Osteocyte (in vitro differentiated cells): ENCODE measurements at places on chromosomes 12 and 14. TPM values are rescaled to one million over a fixed set of nuclear protein-coding genes. Genes with fewer than 3 reads are reported as not detected.

The CLEC14A gene
- total RNA-seq = not detected in 2 replicates

The P2RX2 gene
- not detected in 2 replicates for total RNA-seq

- no peak for DNase-seq
Measured at GRCh38 chr12:56208006-56208405, 13.7 kb downstream of the RNF41 start.

- no peak for DNase-seq
Measured at GRCh38 chr14:86334355-86334754, 804.4 kb downstream of the FLRT2 start.

The ALX1 gene
- total RNA-seq = 1.9 and 3.0 TPM in 2 replicates

DNA sequence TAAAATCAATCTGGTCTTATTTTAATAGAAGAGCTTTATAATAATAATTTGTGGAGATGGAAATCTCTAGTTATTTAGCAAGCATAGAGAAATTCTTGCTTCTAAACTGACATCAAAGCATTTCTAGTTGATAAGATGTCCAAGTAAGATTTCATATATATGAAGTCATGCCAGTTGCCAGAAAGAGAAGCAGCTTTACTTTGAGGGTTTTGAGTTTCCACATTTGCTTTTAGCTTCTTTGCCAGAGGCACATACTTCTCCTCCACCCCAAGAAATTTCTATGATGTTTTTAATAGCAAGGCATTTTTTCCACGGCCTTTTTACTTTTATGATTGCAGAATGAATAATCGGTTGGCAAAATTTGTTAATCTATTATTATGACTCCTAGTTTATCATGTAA lies 24.2 kb upstream of the YAF2 start:
- DNase-seq = no peak

DNA sequence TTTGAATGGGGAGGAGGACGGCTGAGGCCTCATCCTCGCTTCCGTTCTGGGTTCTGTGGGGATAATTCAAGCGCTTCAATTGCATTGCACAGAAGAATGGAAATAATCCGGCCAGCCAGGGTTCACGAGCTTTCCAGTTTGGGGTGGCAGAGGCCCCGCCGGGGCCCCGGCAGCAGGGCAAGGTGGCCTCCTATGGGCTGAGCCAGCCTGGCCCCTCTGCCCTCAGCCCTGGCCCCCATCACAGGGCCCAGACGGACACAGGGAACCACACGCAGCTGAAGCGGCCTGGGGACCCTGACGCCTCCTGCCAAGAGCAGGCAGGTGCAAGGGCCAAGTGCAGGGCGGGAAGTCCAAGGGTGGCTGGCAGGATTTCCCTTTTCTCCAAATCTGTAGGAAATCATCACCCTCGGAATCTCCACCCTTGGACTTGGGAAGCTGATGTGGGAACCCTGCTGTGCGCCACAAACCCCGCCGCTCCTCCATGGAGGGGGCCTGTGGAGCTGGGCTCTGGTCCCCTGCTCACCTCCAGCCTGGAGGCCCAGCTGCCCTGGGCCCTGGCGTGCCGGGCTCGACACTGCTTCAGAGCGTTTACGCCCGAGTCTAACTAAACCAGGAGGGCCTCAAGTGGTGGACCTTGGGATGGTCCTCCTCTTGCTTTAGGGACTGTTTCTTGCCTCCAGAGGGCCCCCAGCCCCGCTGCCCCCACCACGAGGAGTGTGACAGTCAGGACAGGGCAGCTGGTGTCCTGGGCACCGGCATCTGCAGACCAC lies 78.4 kb downstream of the MOK start:
- DNase-seq = no peak

DNA sequence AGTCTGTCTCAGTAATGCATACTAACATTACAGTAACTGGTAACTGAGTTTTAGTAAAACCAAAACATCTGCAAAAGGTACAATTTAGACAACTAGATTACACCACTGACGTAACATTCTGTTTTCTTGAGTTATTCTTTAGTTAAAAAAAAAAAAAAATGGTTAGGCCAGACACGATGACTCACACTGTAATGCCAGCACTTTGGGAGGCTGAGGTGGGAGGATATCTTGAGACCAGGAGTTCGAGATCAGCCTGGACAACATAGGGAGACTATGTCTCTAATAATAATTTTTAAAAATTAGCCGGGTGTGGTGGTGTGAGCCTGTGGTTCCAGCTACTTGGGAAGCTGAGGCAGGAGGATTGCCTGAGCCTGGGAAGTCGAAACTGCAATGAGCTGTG lies 34.1 kb downstream of the AP5M1 start:
- DNase-seq = no peak

The DNAH10 gene
- 0.16 and 0.29 TPM in 2 replicates for total RNA-seq

The SIX4 gene
- total RNA-seq = 80.0 and 80.1 TPM in 2 replicates

The OR4E2 gene
- total RNA-seq = not detected in 2 replicates

- DNase-seq = no peak
Measured at GRCh38 chr12:10122689-10123088, 7.3 kb downstream of the CLEC7A start.

GRCh38 chr14:51901475-51902024 lies 41.1 kb downstream of the GNG2 start:
- DNase-seq = no peak

The EIF2S3B gene
- 0.73 and 0.97 TPM in 2 replicates for total RNA-seq

- no peak for DNase-seq
Measured at GRCh38 chr12:53974084-53975063, at the start of gene HOTAIR. HOTAIR (minus strand) TSS chr12:53974954.

DNA sequence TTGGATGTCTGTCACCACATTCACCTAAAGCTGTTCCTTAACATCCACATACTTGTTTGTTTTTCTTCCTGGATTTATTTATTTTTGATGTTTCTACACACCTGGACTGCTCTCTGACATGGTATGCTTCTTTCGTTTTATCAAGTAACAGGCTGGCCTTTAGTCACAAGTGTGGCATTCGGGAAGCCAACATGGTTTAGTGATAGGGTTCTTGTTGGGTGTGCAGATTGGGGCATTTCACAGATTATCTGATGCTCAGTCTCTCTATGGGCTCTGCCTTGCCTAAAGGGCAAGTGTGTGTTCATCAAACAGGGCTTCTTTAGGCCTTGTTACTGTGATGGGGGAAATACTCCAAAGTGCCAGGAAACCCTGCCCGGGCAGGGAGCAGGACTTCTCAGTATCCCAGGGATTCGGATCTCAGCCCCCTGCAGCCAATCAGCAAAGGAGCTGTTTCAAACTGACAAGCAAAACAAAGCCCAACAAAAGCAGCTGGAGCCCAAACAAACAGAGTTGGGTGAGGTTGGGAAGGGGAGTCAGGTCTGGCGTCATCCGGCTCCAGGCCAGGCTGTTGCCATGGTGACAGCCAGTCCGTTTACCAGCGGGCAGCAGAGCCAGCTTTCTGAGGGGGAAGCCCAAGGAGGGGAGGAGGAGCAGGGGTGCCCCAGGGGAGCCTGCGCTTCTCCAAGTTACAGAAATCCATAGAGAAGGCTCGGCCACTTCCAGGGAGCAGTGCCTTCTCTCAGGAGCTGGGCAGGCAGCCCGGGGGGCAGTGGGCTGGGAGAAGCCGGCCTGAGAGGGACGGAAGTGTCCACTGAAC lies 31.9 kb downstream of the FOS start:
- peak; percentile 97 for DNase-seq

DNA sequence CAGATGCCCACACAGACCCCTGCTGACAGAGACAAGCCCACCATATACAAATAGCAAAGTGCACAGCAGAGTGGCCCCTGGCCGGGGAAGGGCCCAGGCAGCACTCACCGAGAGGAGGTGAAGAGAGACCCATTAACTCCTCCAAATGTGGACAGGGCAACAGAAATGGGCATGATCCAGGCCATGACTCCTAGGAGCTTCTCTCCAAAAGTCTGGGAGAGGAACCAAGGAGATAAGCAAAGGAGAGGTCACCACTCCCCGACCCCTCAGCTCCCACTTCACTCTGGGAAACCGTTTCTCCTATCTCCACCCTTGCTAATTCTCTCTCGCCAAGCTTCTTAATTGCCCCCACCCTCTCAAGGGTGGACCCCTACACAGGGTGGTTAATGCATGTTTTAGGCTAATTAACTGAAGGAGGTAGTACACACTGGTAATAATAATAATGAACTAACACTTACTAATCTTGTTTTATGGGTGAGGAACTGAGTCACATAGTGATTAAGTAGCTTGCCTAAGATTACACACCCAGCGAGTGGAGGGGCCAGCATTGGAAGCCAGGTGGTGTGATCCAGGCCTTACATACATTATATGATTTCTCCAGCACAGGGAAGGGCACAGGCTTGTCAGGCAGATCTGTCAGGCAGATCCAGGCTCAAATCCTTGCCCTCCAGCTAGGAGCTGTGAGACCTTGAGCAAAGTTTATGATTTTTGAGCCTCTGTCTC lies 18.9 kb upstream of the CEBPE start:
- no peak for DNase-seq

The PMEL gene
- total RNA-seq = 1.0 and 1.4 TPM in 2 replicates

GRCh38 chr14:69133206-69134125 lies 19.5 kb downstream of the DCAF5 start:
- DNase-seq = no peak

DNA sequence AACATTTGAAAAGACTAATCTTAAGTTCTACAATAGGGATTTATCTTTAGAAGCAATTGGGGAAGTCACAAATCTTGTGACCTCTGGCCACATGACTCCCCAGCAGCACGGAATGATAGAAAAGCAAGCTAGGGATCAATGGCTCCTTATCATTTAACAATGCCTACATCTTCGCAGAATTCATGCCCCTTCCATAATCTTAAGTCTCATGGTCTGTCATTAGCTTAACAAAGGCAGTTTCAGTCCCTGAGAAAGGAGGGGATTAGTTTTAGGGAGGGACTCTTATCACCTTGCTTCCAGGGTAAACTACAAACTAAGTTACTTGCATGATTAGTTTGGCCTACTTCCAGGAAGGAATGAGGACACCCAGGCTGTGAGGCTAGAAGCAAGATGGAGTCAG lies 486.0 kb downstream of the RMST start:
- DNase-seq = no peak

DNA sequence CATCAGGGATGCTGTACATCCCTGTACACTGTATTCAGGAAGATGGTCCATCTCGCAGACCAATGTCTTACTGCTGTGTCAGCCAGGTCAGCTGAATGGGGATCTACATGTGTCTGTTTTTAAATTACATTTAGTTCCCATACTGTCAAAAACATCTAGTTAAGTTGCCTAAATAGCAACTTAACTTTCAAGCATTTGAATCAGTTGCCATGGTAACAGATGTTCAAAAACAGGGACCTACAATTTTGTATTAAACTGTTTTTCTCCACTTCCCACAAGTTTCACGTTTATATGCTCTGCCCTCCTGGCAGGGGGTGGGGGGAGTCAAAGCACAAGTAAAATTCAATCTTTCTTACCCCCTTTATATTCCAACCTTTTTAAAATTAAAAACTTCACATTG lies 38.3 kb downstream of the C12orf42 start:
- no peak for DNase-seq

DNA sequence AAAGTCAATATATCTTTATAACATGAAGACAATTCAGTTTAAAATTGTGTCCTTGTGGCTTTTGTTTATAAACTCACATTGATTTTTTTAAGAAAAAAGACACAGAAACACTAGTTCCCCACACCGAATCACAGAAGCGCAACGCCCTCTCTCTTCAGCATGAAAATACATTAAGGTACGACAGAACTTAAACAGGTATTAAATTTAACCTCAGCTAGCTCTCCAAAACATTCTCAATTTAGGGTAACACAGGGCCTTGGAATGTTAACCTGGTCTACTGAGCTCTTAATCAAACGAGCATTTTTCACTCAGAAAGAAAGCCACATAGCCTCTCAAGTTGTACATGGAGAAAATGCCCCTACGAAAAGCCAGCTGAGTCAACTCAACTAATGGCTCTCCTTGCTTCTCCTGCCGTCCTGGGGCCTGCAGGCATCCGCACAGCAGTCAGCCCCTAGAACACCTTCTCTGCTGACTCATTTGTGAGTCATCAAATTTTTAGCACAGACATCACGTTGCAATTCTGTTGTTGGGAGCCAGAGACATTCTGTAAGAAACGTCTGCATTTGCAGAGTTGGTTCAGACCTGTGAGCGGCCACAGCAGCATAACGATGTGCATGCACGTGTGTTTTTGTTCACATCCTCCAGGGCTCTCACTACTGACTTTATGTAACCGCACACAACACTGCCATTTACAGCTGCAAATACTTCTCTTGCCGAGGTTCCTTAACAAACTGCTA lies 141.6 kb downstream of the ITPR2 start:
- DNase-seq = no peak

The NOXRED1 gene
- 0.35 and 0.84 TPM in 2 replicates for total RNA-seq

GRCh38 chr14:32339188-32339587 lies 10.1 kb downstream of the AKAP6 start:
- no peak for DNase-seq

GRCh38 chr12:55829967-55830600 lies 697 bp upstream of the DNAJC14 start:
- no peak for DNase-seq

GRCh38 chr14:20775901-20776300 lies 5.2 kb upstream of the RNASE6 start:
- no peak for DNase-seq

GRCh38 chr12:68344126-68344525 lies 12.0 kb upstream of the MDM1 start:
- no peak for DNase-seq

DNA sequence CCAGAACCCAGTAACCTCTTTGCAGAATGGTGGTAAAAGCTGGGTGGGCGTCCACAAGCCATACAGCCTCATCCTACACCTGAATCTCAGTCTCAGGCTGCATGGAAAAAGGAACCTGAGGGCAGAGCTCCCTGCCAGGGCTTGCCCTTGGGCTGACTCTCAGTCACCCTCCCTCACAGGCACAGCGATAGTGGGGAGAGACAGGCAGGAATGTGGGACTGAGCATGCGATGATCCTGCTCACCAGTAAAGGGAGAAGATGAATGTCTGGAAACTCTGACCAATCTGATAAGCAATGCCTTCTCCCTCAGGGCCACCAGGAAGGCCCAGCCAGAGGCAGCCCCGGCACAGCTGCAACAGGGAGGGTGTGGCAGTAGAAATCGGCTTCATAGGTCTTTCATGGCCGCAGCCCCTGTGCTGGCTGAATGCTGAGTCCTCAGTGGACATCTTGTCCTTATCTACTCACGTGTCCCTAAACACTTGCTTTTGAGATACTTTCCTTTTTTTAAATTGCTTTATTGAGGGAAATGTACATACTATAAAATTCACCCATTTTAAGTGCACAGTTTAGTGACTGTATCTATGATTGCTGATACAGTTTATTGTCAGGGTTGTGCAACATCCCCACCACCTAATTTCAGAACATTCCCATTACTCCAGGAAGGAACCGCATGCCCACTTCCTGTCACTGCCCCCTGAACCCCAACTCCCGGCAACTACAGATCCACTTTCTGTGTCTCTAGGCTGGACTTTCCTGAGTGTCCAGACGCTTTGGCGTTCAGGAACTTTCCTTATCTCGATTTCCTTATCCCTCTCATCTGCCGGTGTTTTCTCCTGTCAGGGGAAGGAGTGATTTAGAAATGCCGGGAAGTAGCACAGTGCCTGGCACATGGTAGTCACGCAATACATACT lies 258.1 kb downstream of the PCNX1 start:
- no peak for DNase-seq
